NCI-H1417 (cell line): ENCODE measurements at places on chromosomes 4 and X.

- DNase-seq = peak; percentile 98
Measured at GRCh38 chrX:131792789-131793462, 230.2 kb upstream of the STK26 start.

- DNase-seq = peak; percentile 71
Measured at GRCh38 chr4:81470456-81471297, 1.0 kb downstream of the RASGEF1B start.

GRCh38 chr4:11949355-11949754 lies 520.7 kb upstream of the HS3ST1 start:
- DNase-seq = no peak

DNA sequence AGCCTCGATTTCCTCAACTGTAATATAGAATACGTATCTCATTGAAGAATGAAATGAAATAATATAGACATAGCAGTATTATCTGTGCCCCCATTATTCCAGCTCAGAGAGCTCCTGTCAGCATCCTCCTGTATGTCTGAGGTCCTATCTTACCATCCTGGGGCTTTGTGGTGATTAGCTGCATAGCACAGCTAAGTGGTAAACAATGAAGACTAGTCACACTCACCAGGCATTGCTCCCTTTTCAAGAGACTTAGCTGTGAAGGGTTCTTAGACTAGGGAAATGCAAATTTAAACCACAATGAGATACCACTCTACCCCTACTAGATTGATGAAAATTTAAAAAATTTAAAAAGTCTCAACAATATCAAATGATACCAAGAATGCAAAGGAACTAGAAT lies 172.9 kb downstream of the SLC39A8 start:
- no peak for DNase-seq

- no peak for DNase-seq
Measured at GRCh38 chr4:75821216-75821615, 81.0 kb downstream of the PPEF2 start.

DNA sequence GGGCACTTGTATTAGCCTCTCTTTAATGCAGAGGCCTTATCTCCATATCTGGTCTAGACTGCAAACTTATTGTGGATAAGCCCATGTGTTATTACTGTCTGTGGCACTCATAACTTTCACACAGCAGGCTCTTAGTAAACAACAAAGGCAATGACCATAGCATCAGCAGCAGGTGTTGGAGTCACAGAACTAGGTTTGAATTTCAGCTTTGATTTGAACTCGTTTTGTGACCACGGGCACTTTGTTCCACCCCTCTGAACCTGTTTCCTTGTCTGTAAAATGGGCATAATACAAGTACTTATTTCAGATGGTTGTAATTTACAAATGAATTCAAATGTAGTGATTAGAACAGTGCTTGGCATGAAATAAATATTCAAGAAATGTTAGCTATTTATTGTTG lies 121.8 kb upstream of the C1GALT1C1 start:
- DNase-seq = no peak

DNA sequence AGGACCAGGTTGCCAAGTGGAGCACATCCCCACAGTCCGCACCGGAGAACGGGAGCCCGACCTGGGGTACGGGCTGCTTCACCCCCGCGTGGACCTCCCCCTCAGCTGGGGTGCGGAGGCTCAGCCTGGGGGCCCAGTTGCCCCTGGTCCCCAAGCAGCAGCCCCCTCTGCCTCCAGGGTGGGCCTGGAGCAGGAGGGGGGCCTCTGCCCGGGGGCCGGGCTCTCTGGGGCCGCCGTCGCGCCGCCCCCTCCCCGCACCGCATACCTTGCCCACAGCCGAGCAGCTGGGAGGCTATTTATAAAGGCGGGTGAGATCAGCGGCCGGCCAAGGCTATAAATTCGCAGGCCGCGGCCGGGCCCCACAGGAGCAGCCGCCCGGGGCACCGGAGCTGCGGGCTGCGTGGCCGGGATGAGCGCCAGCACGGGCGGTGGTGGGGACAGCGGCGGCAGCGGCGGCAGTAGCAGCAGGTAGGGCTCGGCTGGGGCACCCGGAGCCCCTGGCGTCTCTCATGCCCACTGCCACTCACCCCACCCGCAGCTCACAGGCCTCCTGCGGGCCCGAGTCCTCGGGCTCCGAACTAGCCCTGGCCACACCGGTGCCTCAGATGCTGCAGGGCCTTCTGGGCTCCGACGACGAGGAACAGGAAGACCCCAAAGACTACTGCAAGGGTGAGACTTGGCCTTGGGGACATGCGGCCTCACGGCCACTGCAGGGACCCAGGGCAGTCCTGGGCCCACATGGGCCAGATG lies at the start of gene SRPK3:
Gene SRPK3 (plus strand): TSS at position 364 of the 750 bp plus-strand sequence. CDS start 46 bp downstream, at position 410.
- no peak for DNase-seq

GRCh38 chr4:141027421-141027820 lies 105.8 kb downstream of the RNF150 start:
- peak; percentile 49 for DNase-seq
